GM20000 (cell line): ENCODE measurements at places on chromosomes 2 and 18.

DNA sequence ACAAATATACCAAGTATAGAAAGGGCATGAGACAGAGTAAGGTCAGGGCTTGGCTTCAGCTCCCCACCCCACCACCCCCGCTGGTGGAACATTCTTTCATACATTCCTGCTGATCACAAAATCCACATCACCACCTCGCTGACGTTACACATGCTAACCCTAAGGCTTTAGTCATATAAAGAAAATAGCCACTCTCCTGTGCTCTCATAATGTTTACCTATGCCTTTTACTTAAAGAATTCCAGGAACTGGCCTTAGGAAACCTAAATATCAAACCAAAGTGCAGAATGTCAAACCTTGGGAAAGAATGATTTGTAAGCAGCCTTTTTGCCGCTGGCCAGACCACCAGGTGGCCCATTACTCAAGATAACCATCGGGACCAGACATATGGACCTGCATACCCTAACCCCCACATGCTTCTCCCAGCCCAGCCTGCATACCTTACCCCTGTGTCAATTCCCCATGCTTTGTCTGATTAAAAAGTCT is 136.3 kb upstream of the SLC39A10 start:
- no peak for DNase-seq

- DNase-seq: no peak
Observed at GRCh38 chr2:220226076-220226475, 598.6 kb downstream of the SLC4A3 start.

DNA sequence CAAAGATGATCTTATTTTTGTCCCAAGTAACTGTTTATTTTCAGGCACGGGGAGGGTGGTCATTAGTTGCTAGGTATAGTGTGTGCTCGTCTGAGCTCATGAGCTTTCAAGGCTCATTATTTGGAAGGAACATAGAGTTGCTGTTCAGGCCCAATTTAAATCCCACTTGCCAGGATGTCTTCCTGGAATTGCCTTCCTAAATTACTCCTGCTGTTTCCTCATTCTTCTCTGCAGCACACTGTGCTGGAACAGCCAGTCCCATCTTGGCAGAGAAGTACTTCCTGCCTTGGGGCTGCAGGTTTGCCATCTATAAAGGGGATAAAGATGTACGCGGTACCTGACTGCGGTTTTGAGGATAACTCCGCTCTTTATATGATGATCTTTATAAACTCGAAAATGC is 37.3 kb downstream of the GREB1 start:
- no peak for DNase-seq

DNA sequence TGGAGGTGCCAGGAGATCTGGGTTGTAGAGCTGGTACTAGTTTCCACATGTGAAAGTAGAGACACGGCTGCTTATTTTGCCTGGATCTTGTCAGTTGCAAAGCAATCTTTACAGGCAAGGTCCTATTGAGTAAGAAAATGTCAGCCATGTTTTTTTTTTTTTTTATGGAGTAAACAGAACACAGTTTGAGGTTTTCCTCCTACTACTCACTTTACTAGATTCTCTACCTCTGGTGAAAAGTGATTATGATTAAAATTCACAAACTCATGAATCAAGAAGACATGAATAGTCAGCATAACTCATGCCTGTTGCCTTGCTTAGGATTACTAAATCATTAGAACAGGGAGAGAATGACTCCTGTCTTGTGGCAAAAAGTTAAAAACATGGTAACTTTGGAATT is 70.1 kb upstream of the PNPT1 start:
- no peak for DNase-seq

DNA sequence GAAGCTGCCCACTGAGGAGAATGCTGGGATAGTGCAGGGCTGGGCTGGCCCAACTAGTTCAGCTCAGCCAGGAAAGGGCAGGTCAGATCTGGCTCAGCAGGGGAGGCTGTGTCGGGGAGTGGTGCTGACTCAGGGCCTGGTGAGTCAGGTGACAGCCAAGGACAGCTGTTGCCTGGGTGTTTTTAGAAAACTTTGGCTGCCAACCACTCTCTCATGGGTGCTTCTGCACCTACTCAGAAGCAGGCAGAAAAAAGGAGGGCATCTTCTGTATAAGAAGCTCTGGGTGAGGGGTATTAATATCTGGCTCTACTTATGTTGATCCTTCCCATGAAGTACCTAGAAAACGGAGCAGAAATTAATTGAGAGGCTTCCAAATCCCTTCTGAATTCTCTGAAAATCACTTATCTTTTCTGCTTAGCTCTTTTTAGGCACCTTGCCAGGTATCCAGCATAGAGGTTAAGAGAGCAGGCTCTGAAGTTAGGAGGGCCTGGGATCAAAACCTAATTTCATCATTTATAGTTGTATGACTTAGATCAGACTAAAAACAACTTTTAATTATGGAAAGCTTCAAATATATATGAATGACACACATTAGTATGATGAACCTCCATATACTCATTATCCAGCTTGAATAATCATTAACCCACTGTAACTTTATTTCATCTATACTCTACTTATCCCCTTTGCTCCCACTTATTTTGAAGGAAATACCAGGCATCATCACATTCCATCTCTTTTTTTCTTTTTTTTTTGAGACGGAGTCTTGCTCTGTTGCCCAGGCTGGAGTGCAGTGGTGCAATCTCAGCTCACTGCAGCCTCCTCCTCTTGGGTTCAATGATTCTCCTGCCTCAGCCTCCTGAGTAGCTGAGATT is 15.5 kb upstream of the RAB10 start:
- DNase-seq: no peak

DNA sequence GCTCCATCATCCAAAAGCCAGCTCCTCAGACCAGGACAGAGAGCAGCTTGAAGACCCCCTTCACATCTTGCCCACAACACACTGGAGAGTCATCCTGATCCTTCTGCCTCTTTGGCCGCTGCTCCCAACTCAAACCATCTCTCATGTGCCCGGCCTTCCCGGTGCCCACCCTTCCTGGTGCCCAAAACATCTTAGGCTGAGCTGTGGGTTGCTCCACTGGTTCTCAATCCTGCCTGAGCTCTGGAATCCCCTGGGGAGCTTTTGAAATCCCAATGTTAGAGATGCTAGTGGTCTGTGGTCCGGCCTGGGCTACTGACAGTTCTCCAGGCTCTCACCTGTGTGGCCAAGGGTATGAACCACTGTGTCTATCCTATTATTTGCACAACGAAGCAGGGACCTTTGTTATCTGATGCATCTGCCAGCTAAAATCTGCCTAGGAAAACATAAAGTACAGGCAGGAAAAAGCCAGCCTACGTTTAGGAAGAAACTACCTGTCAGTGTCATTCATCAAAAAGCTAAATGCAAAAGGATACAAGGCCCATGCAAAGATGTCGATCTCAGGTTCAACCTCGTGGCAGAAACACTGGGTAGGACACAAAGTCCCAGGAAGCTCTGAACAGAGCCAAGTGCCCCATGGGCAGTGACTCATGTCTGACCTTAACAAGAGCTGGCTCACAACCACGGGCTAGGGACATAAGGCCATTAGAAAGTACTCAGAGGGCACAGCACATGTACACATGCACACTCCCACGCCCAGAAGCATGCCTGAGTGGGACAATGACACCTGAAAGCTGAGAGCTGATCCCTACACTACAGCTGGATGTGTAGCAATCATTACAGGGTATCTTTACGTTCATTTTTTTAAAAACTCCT is 30.8 kb downstream of the TBC1D8 start:
- no peak for DNase-seq

DNA sequence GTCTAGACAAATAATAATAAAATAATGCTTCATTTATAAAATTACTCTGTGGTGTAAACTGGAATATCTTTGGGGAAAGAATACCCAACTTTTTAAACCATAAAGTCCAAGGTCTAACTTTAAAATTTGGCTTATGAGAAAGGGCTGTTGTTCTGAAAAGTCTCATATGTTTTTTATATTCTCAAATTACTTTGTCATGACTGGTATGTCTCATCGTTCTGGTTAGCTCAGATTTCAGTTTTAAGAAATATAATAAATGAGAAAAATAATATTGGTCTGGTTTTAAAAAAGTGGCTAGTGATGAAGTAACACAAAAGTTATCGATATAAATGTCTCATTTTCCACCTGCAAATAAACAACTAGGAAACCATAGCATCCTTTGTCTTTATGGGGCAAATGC is 1658.1 kb downstream of the LRP1B start:
- no peak for DNase-seq
